ENCODE measurements at places on chromosomes 2 and 18.

DNA sequence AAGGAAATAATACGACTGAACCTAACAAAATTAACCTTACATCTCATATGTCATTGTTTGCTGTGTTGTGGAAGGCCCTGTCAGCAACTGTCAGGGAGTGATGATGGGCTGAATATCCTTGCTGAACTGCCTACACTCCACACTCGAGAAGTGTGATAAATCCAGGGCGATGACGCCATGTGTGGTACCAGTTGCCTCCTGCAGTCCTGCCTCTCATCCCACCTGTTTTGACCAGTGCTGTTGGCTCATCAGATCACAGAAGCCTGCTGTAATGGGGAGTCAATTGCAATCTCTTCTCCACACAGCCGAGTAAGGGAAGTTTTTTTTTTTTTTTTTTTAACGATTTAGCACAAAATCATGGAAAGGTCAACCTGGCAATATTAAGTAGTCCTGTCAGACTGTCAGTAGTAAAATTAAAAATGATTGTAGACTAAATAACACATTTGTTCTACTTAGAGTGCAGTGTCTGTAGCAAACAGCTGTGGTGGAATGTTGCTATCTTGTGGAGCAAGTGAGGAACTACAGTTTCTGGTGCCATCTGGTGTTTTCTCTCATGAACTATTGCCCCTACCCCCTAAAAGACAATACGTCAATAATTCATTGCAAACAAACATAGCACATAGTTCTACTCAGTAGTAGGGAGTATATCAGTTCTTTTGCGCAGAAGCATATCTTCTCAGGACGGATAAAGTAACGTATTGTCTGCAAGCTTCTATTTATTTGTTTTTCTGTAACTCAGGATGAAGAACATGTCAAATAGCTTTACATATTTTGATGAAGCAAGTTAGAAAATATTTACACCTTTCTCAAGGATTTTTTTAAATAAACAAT lies 347.6 kb downstream of the CTNNA2 start:
- DNase-seq: no peak

DNA sequence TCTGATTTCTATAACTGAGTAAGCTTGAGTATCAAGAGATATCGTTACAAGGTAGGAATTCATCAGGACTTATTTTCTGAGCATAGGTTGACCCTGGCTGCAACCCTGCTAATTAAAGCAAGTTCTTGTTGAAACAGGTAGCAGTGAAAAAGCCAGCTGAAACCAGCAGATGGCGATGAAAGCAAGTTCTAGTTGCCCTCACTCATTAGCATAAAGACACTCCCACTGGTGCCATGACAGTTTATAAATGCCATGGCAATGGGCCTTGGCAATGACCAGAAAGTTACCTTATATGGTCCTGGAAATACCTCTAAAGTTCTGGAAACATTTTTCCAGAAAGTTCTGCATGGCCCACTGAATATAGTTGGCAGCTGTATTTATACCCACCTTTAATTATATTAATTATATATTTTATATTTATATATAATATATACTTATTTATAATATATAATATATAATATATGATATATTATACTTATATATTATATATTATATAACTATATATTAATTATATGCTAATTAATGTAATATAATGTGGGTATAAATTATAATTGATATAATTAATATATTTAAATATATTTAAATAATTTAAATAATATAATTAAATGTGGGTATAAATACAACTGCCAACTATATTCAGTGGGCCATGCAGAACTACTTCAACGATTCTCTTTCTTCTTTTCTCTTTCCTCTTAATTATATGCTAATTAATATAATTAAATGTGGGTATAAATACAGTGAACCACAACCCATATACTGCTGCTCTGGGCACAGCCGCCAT lies 188.0 kb downstream of the CDH7 start:
- peak; percentile 5 for DNase-seq

DNA sequence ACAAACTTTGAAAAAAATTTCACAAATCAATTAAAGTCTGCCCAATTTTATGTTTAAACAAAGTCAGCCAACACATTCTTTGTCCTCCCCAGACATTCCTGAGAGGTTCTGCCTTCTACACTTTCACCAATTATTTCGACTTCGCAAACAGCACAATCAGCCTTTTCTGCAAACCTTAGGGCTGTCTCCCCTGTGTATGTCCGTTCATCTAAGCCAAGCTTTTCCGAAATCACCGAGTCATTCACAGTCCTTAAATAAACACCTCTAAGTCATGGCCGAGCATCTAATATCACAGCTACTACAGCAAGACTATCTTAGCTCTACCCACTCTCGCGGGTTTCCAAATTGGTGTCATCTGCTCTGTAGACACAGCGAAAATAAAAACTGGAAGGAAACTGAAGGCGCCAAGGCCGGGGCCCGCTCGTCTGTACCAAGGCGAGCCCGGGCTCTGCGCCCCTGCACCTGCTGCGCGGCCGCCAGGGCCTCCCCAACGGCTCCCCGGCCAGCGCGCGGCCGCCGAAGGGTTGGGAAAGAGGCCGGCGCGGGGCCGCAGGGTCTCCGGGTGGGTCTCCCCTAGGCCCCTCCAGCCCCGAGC lies 730 bp downstream of the ODC1 start:
- DNase-seq: peak; percentile 15

DNA sequence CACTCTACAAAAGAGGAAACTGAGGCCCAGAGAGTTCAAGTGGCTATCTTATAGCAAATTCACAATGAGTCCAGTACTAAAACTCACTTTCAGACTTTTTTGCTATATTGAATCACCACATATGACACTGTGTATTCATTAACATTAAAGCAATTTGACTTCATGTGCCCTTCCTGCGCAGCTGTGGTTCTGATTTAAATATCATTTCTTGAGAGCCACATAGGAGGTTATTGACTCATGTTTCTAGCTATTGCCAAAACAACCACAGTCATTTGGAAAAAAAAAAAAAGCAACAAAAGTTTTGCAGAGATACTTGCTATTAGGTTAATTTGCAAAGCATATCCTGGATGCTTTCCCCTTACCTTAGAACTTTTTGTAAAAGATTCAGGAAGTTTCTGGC lies 341.2 kb downstream of the PIK3C3 start:
- DNase-seq: no peak

GRCh38 chr2:239814116-239814860 lies 210.9 kb downstream of the NDUFA10 start:
- DNase-seq: no peak

DNA sequence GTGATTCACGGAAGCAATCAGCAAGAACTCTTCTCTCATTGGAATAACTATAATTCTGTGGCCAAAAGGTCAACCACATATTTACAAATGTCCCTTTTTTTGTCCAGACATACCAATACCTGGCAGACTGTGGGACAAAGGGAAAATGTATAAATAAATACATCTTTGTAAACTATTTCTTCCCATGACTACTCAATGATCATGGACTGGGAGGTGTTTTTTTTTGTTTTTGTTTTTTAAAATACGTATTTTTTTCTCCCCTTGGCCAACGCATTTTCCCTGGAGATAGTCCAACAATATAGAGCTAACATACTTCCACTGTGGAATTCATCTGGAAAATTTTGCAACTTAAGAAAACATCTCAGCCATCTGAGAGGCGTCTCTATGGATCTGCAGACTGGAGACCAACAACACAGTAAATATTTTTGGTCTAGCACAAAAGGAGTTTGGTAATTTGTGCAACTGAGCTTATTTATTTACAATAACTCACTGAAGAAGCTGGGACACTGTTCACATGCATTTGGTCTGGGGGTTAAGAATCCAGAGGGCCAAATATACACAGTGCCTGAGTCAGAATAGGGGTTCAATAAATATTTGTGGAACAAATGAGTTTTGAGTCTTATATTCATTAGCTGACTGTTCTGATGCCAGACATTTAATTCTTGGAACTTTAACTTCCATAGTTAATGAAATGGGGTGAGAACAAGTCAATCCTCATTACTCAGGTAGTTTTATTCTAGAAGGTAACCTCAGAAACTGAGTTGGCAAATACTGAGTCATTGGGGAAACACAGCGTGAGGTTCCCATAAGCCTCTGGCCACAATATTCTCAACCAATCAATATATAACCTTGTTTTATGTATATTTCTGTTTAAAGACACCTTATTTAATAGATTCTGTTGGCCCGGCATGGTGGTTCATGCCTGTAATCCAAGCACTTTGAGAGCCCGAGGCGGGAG lies 36.2 kb downstream of the CCBE1 start:
- no peak for DNase-seq

DNA sequence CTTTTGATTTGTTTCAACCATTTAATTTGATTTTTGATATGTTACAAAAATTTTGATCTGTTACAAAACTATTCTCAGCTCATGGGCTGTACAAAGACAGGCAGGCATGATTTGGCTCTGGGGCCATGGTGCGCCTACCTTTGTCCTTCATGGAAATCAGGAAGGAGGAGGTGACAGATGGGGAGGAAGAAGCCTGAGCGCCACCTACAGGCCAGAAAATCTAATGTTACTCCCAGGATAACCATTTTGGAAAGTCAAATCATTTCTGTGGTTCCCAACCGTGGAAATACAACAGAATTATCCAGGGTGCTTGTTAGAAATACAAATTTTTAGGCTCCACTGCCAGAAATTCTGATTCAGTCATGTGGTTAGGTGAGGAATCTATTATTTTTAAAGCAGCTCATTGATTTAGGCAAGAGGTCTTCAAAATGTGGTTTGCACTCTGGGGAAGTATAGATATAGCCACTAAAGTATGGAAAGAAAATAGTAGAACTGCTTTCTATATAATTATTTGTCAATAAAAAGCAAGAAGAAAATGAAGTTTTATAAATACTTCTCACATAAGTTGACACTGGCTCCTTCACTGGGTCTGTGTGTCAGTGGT lies 93.9 kb downstream of the EVA1A start:
- DNase-seq: no peak

GRCh38 chr2:150985741-150986140 lies 275.9 kb downstream of the RBM43 start:
- no peak for DNase-seq

GRCh38 chr2:39447266-39448168 lies 10.4 kb upstream of the MAP4K3 start:
- DNase-seq: no peak

- DNase-seq: no peak
Observed at GRCh38 chr2:59925321-59925720, 628.1 kb downstream of the BCL11A start.

- DNase-seq: no peak
Observed at GRCh38 chr2:227043981-227044380, 120.0 kb downstream of the COL4A4 start.

- DNase-seq: no peak
Observed at GRCh38 chr2:30865243-30865642, 58.0 kb upstream of the CAPN13 start.

DNA sequence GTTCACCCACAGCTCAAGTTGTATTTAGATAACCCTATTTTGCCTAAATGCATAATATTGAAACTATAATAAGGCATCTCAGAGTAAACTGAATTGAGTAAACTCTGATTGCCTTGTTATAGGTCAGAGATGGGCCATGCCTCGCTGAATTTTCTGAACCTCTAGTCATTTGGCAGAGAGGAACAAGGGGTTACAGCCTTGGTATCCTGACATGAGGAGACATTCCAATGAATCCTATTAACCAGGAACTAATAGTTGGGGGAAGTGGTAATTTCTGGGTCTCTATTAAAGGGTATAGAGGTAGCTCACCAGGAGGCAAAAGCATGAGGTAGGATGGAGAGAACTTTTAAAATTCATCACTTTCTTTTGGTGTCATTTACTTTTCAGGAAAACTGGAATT lies 227.4 kb upstream of the CHST9 start:
- DNase-seq: no peak

DNA sequence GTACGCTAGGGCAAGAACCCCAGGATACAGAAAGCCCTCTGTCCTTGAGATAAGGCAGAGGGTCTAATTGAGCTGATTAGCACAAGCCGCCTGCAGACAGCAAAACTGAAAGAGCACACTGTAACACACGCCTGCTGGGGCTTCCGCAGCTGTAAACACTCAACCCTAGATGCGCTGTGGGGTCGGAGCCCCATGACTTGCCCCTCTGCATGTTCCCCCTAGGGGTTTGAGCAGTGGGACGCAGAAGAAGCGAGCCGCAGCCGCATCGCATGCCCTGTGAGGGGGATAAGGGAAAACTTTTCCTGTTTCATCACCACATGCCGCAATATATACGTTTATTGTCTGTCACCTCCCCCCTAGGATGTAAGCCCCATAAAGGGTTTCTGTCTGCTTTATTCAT lies 384.6 kb downstream of the PLCL1 start:
- DNase-seq: no peak

- DNase-seq: no peak
Observed at GRCh38 chr2:41922177-41922576, 125.6 kb upstream of the PKDCC start.

- no peak for DNase-seq
Observed at GRCh38 chr2:146321175-146321574, 1523.7 kb upstream of the ACVR2A start.

DNA sequence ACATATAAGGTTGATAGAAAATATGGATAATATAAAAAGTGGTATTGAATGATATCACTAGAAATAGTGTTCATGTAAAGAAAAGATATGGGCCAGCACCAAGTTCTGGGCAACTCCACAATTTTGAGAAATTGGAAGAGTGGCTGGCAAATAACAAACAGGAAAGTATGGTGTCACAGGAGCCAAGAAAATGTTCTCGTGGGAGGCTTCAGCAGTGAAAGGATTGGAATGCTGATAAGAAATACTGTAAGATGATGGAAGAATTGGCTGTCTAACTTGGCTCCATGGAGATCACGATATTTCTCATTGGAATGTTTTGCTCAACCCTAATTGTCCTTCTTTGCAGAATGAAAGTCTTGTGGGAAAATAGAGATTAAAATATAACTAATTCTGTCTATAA lies 856.8 kb downstream of the DPP10 start:
- DNase-seq: no peak

DNA sequence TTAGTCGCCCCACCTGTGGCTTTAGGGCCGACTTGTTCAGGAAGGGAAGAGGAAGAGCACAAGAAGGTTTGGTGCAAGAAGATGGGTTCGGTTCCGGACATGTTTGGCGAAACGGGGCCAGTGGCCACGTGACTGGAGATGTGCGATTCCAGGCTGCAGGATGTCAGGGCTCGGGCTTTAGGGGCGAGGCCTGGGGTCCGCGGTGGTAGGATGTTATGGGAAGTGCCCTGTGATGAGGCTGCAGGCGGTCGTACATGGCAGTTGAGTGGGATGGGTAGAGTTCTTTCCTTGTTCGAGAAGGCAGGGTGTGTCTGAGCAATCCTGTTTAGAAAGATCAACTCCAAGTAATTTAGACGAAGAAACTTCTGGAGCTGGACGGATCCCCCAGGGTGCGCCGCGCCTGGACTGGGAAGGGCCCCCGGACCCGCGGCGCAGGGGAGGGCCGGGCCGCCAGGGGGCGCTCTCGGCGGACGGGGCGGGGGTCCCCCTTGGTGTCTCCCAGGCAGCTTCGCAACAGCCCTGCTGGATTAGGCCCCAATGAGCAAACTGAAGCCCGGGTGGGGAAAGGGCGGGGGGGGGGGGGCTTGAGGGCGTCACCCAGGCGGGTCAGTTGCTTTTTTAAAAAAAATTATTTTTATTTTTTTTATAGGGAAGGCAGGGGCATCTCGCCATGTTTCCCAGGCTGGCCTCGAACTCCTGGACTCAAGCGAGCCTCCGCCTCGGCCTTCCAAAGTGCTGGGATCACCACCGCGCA lies 17.2 kb upstream of the SDC1 start:
- DNase-seq: no peak

- no peak for DNase-seq
Observed at GRCh38 chr2:239502430-239503186, 101.8 kb upstream of the HDAC4 start.

GRCh38 chr2:60359569-60359968 lies 193.9 kb downstream of the BCL11A start:
- DNase-seq: no peak

Data from GM12878 (cell line).